ENCODE measurements at places on chromosomes 2 and 18.
A peak's percentile ranks its signal among the peaks of the same experiment; 100 is the strongest.

DNA sequence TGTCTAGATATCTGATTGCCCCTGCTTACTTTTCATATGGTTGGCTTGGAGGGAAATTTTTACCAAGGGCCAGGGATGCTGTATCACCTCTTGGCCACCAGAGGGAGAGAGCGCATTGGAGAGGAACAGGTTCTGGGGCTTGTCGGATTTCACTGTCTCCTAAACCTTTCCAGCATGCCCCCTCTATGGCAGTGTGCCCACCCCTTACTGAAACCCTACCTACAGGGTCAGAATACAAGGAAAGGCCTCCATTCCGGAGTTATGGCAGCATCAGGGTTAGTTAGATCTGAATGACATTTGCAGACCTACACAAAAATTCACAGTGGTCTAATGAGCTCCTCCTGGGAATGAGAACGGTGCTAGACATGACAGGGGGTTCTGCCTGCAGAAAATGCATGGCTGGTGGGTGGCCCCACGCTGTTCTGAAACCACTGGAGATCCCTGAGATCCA, 5.8 kb downstream of the SLC14A2 start:
- DNase-seq, result peak; percentile 74

GRCh38 chr18:75074196-75075015, 134.5 kb downstream of the PTGR3 start:
- DNase-seq, result no peak

DNA sequence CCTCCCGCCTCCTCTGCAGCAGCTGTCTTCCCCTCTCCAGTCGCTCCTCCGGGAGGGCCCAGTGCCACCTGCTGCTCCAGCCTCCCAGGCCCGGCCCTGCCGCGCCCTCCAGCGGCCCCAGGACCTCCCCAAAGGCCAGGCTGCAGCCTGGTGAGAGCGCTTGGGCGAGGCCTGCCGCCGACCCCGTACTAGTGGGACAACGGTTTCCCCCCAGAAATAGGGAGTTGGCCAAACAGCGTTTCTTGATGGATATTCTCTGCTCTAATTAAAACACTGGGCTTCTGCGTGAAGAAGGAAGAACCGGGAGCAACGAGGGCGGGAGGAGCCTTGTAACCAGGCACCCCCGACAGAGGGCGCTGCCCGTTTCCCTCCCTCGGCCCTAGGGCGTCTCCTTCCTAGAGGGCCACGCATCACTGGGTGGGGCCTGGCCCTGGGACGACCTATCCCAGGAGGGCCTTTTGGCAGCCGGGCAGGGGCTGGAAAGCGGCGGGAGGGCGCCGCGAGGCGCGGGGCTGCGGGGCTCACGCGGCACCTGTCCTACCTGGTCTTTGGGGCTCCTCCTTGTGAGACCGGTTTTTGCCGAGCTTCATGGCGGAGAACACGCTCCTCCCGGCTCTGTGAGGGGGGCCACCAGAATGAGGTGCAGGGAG, 25.4 kb upstream of the OTOF start:
- DNase-seq, result peak; percentile 89

DNA sequence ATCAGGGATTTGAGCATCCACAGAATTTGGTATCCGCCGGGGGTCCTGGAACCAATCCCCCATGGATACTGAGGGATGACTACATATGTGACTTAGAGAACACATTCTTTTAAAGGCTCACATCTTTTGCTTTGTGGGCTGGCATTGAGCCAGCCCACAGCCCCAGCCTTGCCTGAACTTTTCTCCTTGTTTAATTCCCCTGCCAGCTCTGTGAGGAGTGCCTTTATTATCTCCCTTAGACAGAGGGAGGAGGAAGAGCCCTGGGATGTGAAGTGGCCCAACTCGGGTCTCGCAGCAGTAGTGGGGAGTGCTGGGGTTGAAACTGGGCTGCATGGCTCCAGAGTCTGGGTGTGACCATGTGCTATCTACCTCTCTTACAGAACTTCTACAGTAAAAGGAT, 7.6 kb downstream of the TTC39C start:
- DNase-seq, result no peak

DNA sequence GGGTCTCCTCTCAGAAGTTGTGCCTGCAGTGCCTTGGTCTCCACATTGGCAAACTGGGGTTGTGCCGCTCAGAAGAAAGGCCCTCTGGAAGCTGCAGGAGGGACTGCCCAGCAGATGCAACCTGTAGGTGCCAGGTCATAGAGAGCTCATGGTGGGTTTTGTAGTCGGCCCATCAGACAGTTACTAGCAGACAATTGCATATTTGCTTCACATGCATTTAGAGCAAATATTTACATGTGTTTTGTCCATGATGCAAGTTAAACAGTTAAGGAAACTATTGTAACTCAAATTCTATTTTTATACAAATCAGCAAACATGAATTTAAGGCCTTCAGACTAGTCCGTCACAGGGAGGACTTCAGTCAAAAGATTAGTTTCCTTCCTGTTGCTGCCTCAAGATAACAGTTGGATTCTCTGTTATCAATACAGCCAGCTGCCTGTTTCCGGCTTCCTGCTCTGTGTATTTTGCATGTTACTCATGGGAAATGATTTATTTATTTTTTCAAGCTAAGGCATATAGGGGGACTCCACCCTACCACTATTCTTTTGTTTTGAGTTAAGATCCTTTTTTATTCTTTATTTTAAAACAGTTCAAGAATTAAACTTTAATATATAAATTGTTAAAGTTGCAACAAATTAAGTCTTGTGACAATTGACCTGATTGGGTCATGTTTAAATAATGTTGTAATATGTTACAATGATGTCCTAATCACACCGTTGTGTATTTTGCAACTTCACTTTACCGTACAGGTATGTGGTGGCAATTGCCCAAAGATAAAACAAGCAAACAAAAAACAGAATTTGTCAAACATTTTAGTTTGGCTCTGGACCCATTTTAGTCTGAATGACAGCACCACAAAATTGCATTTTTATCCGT, 133.5 kb downstream of the SPTBN1 start:
- DNase-seq, result no peak

DNA sequence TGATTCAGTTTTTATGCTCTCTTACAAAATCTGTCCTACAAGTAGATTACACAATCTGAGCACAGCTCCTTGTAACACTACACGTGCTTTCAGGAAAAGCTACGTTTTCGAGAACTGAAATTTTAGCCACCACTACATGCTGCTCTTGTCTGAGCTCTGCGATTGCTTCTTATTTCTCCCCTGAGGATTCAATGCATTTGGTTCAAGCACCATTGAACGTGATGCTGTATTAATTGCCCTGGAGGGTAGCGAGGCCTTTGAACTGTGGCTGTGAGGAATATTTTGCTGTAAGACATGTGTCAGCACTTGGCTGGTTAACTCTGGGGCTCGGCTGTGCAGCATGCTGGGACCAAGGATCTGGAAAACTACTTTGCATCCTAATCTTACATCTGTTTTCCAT, 405.8 kb downstream of the EPHA4 start:
- no peak for DNase-seq

GRCh38 chr2:110674620-110675555, 3.0 kb downstream of the BUB1 start:
- peak; percentile 89 for DNase-seq

DNA sequence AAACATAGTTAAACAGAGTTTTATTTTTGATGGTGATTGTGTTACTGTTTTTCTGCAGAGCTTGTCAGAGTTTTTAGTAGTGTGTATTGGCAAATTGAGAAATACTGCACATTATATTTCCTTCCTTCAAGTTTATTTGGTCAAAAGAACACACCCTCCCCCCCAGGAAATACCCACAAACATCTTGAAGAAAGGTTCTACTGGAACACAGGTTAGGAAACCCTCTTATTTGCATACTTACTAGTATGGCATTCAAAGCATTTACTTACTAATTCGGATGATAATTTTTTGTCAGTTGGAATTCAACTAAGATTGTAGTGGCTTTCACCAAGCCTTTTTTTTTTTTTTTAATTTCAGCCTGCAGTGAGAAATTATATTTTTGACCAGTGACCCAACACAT, 9.1 kb downstream of the CAB39 start:
- peak; percentile 48 for DNase-seq

- DNase-seq, result no peak
Observed at GRCh38 chr18:48996041-48996440, 45.3 kb upstream of the SMAD7 start.

DNA sequence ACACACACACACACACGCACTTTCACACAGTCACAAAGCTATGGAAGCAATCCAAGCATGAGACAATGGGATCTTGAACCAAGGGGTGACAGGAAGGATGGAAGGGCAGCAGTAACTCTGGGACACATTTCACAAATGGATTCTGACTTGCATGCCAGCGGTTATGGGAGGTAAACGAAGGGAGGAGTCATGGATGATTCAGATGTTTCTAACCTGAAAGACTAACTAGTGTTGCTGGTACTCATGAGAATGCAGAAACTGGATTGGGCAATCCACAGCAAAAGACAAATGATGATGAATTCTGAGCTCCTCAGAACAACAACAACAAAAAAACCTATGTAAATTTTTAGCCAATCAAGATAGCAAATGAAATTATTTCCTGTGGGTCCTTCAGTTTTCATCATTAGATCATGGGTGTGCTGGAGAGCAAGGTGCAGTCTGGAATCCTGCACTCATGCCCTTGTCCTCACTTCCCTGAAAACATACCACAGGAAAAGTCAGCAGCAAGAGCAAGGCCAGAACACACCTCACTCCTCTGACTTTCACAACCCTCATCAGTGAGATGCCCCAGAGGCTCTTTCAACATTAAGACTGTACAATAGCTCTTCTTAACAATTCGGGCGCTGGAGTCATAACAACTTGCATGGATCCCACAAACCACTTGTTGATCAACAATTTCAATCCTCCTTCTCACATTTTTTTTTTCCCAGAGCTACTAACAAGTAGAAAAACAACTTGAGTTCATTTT, 32.6 kb downstream of the ABCA12 start:
- DNase-seq, result no peak

- DNase-seq, result no peak
Observed at GRCh38 chr2:21627938-21628337, 504.2 kb downstream of the TDRD15 start.

GRCh38 chr18:199214-199613, 40.9 kb downstream of the USP14 start:
- DNase-seq, result no peak
